ENCODE measurements at places on chromosomes 7 and 10. TPM values are rescaled to one million over a fixed set of nuclear protein-coding genes. Genes with fewer than 3 reads are reported as not detected.

BEND7 gene
- total RNA-seq = 28.7 TPM

CRCP gene
- 37.3 TPM for total RNA-seq

DNA sequence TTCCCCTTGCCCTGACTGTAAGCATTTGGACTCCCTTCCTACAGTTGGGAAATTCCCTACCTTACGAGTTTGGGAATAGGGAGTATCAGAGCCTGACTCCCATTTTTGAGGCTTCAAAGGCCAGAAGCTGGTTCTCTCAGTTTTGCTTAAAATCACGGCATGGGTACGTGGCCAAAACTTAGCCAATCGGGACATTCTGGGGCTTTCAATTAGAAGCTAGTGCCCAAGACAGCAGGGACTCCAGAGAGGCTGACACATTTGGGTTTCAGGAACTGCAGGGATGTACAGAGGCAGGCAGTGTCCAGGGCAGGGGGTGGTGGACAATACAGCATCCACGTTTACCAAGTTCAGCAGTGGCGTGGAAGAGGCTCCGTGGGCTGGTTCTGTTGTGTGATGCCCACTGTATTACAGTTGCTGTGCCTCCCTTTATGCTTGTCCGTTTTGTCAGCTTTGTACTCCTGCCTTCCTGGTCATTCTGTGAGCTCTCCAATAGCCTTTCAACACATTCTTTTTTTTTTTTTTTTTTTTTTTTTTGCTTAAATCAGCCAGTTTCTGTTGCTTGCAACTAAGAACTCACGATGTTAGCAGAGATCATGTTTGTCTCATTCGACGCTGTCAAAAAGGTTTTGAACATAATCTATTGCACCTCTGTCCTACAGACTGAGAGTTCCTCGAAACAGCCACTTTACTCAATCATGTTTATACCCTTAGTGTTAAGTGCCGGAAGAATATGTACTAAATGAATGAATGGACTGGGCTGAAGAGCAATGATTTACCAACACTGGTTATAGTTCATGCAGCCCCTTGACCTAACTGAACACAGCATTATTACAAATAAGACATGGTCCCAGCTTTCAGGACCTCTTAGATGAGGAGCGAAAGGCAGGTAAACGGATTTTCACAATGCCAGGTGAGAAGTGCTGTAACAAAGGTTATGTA is 1.1 kb downstream of the GGCT start:
- no peak for DNase-seq

- no peak for DNase-seq
Measured at GRCh38 chr7:116618338-116619128, 53.5 kb upstream of the MET start.

DNA sequence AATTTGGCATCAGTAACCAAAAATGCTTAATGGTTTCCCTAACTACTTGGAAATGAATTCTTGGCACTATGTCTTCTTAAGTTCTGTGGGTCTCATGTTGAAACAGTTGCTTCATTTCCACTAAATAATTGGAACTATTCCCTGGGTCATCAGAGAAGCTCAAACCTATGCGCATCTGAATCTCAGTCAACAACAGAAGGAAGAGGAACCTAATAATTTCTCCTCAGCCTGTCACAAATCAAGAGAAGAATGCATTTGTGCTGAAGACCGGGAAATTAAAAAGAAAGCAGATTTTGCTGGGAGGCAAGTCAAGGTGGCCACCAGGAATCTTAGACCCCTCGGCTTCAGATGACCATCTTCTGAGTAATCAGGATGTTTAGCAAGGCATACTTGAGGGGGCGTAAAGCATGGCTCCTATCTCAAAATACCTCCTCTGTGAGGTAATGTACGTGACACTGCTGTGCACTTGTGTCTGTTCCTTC is 41.4 kb downstream of the TOMM7 start:
- no peak for DNase-seq

- peak; percentile 61 for DNase-seq
Measured at GRCh38 chr7:132240262-132240661, 336.0 kb downstream of the PLXNA4 start.

ZNF735 gene
- not detected for total RNA-seq

CHN2 gene
- 27.6 TPM for total RNA-seq

ECHDC3 gene
- 9.4 TPM for total RNA-seq

DNA sequence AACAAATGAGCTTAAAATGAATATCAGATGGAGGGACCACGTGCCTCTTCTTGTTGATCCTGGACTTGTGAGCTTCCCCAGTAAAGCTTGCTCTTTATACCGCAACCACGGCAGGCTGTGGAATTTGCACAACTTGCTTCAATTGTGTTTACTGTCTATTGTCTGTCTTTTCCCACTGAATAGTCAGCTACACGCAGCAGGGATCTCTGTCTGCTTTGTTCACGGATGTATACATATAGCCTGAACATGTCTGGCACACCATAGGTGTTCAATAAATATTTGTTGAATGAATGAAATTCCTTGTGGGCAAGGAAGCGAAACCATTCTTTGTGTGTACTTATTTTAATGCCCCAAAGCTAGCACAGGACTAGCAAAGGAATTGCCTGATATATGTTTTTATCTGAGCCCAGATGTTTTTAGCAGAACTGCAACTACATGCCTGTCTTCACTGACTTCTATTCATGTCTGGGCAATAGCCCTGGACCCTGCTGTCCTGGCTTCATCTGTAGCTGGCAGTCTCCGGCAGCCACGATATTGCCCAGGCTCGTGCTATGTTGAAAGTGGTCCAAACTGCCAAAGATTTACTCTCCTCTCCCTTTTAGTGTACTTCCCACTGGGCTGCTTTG is 29.9 kb upstream of the IFRD1 start:
- DNase-seq = no peak

DNA sequence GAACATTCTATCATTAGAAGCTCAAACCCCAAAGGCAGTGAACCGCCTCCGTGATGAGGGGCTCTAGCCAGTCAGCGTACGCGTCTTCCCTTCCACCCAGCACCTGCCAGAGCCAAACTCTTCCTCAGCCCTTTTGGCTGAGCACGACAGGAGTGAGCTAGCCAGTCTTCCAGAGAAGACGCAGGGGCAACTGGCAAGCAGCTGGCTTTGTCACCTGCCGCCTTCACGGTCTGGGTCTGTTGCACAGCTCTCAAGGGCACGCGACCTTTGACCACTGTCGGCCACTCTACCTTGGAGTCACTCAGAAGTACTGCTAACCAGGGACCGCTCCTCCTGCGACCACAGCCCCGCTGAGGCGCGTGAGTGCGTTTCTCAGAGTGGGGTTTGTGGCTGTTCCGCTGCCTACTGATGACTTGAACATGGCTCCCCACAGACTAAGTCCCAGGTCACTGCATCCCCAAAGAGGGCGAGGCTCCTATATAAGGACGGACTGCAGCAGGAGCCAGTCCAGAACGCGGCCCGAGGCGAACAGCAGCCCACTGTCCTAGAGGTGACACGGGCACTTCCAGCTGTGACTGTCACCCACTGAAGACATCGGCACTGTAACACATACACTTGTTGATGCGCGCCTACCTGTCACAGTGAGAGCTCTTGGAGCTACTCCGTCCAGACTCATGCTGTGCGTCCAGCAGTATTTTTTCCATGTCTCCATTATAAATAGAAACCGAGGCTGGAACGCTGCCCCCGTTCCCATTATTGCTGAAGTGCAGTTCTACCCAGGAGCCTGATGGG is 8.4 kb downstream of the BNIP3 start:
- DNase-seq = no peak

DNA sequence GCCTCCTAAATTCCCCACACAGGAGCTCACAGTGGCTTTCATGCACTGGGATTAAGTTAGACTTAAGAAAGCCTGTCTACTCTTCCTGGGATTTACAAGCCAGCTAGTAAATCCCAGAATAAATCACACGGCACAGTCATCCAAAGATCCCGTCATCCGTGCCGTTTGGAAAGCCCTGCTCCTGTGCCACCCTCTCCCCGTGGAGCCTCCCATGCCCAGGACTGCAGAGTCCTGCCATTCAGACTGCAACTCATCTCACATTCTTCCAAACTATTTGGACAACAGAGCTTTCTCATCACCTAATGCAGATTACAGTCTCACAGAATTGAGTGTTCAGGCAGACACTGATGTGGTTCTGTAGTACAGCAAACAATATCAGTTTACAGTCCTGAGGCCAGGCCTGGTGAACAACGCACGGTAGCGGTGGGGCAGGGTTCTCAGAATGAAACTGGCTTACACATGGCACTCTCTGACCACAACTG is 166.5 kb downstream of the EGFR start:
- DNase-seq = no peak

DNA sequence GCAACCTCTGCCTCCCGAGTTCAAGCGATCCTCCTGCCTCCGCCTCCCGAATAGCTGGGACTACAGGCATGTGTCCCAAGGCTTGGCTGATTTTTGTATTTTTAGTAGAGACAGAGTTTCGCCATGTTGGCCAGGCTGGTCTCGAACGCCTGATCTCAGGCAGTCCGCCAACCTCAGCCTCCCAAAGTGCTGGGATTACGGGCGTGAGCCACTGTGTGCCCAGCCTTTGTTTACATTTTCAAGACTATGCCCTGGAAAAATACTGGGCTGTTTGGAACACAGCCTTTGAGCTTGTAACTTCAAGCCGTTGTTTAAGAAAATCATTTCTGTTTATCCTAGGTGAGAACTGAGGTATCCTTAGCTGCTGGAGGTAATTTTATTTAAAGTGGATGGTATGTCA is 1.9 kb downstream of the ZKSCAN1 start:
- DNase-seq = peak; percentile 73

DNA sequence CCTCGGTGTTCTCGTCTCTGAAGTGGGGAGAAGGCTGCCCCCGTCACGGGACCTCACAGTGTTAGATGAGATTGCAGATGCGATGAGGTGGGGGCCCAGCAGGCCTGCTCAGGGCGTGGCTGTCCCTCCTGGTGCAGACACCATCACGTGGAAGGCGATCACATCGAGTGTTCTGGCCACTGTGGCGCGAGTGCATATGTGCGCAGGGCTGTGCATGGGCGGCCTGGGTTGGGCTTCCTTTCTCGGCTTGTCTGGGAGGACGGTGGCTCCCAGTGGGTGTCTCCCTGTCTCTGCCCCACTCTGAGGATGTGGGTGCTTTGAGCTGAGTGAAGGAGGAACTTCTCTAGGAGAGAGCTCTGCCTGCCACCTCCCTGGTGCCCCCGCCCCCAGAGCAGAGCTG is 83.1 kb downstream of the LHPP start:
- DNase-seq = no peak

GRCh38 chr10:120156614-120157274 is 264.2 kb downstream of the SEC23IP start:
- DNase-seq = no peak

Data from mucosa of descending colon (tissue), 3 donors.